GM23248 (cell line): ENCODE measurements at places on chromosomes 6 and 20.

DNA sequence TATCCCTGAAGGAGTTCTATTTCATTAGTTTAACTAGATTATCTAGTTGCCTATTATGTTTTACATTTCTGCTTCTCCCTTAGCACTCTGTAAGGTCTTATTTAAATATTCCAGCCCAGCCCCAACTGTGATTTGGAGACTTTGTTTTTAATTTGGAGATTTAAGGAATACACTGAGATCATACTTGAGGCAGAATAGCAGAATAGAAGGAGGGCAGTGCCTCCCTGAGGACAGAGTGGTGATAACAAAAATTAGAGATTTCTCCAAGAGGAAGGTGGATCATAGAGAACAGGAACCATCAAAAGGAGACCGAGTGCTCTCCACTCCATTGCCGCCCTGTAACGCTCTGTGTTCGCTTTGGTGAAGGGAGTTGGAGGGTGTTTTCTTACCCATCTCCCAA, 14.8 kb upstream of the CD164 start:
- DNase-seq: peak; percentile 56

DNA sequence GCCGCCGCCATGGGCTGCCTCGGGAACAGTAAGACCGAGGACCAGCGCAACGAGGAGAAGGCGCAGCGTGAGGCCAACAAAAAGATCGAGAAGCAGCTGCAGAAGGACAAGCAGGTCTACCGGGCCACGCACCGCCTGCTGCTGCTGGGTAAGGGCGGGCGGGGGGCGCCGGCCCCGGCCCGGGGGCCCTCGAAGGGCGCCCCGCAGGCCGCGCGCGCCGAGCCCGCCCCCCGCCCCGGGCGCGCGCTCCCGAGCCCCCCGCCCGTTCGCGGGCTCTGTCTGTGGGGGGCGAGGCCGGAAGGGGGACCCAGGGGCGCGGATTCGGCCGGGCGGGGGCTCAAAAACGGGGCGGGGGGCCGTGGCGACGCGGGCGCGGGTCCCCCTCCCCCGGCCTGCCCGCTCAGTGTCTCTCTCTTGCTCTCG, 39.2 kb downstream of the GNAS start:
- peak; percentile 70 for DNase-seq

DNA sequence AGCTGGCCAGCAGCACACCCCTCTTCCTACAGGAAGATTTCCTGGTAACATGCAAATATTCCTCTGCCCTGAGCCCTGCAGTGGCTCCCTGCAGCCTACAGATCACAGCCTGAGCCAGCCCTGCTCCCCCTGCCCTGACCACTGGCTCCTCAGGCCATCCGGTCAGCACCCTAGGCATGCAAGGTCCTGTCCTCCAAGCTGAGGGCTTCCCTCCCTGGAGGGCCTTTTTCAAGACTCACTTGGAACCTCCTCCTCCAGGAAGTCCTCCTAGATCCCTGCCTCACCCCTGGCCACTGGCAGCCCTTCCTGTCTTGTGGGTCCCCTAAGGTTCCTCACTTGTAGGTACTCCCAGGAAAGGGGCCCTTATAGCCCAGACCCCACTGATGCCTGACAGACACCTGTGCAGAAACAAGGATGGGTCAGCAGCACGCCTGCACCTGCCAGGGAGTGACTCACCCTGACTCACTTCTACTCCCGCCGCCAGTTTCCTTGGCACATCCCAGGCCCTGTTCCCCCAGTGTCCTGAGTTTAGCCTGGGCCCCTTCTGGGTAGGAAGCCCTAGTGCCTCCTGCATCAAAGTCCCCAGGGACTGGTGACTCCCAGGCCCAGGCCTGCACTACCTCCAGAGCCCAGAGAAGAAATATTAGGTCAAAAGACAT, 3.2 kb downstream of the SLC4A11 start:
- DNase-seq: peak; percentile 58

DNA sequence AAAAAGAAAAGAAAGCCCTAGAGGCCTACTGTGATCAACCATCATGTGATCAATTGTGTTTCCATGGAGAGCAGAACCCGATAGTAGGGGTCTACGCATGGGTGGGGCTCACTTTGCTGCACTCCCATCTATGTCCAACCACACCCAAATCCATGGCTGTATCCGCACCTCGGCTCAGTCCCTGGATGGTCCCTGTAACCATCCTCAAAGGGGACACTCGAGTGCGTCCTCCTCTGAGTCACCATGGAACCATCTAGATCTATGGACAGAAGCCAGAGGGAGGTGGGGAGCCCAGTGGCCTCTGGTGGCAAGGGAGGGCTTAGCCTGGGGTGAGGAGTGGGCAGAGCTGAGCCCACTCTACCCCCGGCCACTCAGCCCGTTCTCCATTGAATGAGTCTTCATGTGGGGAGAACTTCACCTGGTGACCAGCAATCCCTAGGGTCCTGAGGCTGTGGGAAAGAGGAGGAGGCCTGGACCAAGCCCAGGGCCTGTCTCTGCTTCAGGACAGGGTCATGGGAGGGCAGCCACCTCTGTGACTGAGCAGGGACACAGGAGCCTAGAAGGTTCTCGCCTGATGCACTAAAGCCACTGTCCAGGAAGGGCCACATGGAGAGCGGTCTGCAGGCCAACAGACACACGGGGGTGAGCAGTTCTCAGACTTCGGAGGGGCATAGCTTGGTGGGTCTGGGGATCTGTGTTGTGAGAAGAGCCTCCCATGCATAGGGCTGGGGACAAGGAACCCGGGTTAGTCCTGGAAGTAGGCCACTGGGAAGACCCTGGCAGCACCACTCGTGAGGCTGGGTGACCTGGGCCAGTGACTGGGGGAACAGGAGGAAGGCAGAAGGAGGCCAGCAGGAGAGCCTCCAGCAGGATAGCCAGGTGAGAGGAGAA, 19.3 kb downstream of the RAET1L start:
- DNase-seq: no peak

GRCh38 chr6:148497717-148498116, 155.1 kb downstream of the SASH1 start:
- DNase-seq: peak; percentile 51

DNA sequence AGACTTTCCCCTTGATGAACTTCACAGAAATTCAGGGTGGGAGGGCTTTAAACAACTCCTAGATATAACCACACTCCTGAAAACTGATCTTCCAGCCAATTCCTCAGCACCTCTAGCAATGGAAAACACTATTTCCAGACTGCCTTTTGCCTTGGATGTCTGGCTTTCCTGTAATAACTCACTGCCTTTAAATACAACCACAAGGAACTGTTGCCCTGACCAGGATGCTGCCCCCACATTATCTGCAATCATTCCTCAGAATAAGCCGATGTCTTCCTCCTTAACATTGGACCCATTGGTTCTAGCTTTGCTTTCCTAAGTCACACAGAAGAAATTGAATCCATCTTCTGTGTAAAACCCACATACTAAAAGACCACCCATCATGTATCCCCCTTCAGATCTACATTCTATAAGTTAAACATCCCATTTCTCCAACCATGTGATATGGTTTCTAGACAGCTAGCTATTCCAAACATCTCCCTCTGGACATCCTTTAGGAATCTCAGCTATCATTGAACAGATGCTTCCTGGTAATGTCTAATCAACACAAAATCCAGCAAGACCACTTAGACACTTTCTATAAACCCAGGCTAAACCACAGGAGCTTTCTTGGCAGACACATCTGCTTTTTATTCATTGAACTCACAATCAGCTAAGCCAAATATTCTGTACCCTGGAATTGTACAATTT, 95.9 kb upstream of the KCNQ5 start:
- no peak for DNase-seq

DNA sequence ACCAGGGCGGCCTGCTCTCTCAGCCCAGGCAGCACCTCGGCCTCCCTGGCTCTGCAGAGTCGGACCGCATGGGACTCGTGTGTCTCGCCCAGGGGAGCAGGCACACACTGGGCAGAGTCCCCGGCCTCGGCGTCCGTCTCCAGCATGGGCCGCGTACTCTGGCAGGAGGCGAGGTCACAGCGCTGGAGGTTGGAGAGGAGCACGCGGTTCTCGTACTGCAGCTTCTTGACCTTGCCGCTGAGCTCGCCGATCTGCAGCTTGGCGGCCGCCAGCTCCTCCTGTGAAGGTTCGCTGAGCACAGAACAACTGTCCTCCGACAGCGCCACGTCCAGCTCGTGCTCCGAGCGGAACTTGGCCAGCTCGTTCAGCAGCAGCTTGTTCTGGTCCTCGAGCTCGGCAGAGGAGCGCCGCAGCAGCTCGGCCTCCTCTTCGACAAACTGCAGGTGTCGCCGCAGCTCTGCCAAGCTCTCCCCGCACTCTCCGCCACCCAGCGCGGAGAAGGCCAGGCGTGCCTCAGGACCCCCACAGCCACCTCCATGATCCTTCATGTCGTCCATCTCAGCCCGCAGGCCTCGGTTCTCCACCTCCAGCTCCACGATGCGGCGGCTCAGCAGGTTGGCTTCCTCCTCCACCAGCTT, 42.0 kb upstream of the DSN1 start:
- no peak for DNase-seq

GRCh38 chr6:1604158-1605003, 5.3 kb upstream of the FOXC1 start:
- DNase-seq: peak; percentile 80

DNA sequence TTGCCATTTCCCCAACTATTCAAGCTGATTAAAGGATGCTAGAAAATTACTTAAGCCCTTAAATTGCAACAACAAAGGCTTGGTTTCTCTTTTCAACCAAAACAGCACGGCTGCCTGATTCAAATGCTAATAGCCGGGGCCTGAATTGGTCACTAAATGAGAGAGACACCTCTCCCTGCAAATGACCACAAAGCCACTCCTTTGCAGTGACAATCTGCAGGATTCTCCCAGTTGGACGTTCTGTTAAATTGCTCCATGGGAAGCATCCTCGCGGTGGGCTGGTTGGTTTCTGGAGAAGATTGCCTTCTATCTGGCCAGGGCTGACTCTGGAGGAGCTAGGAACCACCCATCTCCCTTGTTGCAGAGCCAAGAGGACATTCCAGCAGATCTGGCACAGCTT, 29.7 kb upstream of the TBXT start:
- DNase-seq: no peak

DNA sequence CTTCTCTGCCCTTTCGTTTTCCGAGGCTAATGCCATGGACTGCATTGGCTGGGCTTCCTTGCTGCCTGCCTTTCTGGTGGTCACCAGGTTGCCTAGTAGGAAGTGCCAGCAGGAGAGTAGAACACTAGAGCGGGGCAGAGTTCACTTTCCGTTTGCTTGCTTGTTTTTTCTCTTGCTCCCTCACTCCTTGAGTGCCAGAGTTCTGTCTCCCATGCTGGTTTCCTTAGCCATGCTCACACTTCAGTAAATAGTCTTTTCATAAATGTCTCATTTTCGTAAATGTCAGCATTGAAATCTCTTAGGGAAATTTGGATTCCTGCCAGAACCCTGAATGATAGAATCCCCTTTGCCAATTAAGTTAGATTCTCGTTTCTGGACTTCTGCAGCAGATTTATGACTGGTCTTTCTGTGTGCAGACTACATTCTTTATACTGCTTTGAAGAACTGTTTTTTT, 63.9 kb downstream of the FAM83B start:
- DNase-seq: peak; percentile 0

GRCh38 chr6:162726947-162727321, 632 bp downstream of the PRKN start:
- peak; percentile 40 for DNase-seq

- no peak for DNase-seq
Observed at GRCh38 chr20:21574443-21574842, 60.6 kb upstream of the NKX2-2 start.

GRCh38 chr6:7747901-7748504, 22.1 kb downstream of the BMP6 start:
- DNase-seq: no peak

DNA sequence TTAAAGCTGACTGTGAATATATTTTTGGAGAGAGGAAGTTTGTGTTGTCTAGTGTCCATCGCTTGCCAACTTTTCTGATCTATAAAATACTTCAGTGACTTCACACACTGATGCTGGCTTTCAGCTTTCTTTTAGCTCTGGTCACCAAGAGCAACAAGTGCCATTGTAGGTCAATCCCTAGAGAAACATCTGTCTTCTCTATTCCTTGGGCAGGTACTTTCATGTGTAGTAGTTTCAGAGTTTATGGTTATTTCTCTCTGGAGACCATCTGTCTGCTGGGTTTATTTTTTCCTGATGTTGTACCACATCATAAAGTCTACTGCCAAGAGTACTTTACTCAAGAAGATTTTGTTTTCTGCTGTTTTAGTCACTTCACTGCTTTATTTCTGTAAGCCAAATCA, 249.9 kb downstream of the KHDC1L start:
- DNase-seq: no peak

DNA sequence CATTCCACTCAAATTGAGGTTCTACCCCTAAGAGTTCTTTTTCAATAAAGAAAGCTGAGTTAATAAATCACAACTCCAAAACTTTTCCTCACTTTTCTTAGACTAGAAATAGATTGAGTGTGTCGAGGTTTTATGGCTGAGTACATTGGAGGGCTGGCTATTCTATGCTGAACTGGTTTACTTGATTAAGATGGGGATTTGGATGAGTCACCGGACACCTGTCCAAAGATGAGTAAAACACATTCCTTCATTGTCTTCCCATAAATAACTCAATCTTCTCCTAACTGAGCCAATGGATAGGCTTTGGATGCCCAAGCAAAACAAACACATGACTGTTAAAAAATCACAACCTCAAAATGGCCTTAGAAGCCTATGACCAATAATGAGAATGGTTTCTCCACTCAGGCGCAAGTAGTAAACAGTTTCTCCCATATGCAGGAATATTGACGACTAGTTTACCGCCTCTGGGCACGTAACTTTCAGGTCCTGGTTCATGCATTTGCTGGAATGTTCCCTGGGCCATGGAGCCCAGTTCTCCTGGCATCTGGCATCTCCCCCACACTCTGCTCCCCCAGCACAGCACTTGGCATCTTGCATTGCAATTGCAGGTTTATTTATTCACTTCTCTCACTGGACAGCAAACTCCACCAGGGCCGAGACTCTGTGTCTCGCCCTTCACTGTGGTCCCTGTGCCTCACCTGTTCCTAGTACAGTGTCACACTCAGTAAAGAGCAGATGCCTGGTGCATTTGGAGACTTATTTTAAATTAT, 43.9 kb downstream of the BCAS1 start:
- DNase-seq: no peak

- no peak for DNase-seq
Observed at GRCh38 chr20:53940360-53940702, 130.1 kb downstream of the BCAS1 start.

- DNase-seq: no peak
Observed at GRCh38 chr6:45921691-45922281, 93.9 kb downstream of the CLIC5 start.
